HCT116 (cell line): ENCODE measurements at places on chromosomes 6 and 20. TPM values are rescaled to one million over a fixed set of nuclear protein-coding genes. Genes with fewer than 3 reads are reported as not detected.

GRM1 gene
- total RNA-seq = not detected

- H3K36me3 ChIP-seq = no peaks in the 10 kb centered on the region
- peaks cover 23% of the 10 kb centered on the region; the same call in 1 of the 2 replicates for H3K27me3 ChIP-seq
- no peak overlapping the region for H3K27ac ChIP-seq
- H3K4me3 ChIP-seq = no peak overlapping the region
These were observed 31.5 kb upstream of the SRSF6 start for GRCh38 chr20:43426172-43426571.

DLGAP4 gene
- 40.3 TPM for total RNA-seq

ZNF133 gene
- 9.3 TPM for total RNA-seq

NNAT gene
- not detected for total RNA-seq

- no peak for DNase-seq
- H3K36me3 ChIP-seq = no peaks in the 10 kb centered on the region
- H3K27ac ChIP-seq = no peak overlapping the region
- H3K27me3 ChIP-seq = peaks cover 67% of the 10 kb centered on the region
These were observed 101.7 kb downstream of the BMP5 start for GRCh38 chr6:55773620-55774216.

GRCh38 chr6:27806981-27807440 lies 105.2 kb downstream of the OR2B2 start:
- H3K27me3 ChIP-seq = no peaks in the 10 kb centered on the region
- peak overlapping the region; percentile 88 for H3K27ac ChIP-seq
- H3K4me1 ChIP-seq = peaks cover 16% of the 10 kb centered on the region
- no peaks in the 10 kb centered on the region for H3K36me3 ChIP-seq

- no peaks in the 10 kb centered on the region for H3K36me3 ChIP-seq
- no peak for DNase-seq
These were observed 22.5 kb upstream of the NHSL1 start for GRCh38 chr6:138521790-138522189.

GRCh38 chr6:90714319-90714718 lies 127.4 kb upstream of the MAP3K7 start:
- no peaks in the 10 kb centered on the region for H3K4me1 ChIP-seq
- H3K27ac ChIP-seq = no peak overlapping the region
- H3K27me3 ChIP-seq = peaks cover 65% of the 10 kb centered on the region
- H3K36me3 ChIP-seq = no peaks in the 10 kb centered on the region

GRCh38 chr6:139533573-139534471 lies 159.4 kb upstream of the CITED2 start:
- peak overlapping the region; percentile 34 for H3K27ac ChIP-seq
- no peaks in the 10 kb centered on the region for H3K36me3 ChIP-seq
- peak; percentile 55 for DNase-seq
- H3K4me3 ChIP-seq = peak overlapping the region; percentile 34

DNA sequence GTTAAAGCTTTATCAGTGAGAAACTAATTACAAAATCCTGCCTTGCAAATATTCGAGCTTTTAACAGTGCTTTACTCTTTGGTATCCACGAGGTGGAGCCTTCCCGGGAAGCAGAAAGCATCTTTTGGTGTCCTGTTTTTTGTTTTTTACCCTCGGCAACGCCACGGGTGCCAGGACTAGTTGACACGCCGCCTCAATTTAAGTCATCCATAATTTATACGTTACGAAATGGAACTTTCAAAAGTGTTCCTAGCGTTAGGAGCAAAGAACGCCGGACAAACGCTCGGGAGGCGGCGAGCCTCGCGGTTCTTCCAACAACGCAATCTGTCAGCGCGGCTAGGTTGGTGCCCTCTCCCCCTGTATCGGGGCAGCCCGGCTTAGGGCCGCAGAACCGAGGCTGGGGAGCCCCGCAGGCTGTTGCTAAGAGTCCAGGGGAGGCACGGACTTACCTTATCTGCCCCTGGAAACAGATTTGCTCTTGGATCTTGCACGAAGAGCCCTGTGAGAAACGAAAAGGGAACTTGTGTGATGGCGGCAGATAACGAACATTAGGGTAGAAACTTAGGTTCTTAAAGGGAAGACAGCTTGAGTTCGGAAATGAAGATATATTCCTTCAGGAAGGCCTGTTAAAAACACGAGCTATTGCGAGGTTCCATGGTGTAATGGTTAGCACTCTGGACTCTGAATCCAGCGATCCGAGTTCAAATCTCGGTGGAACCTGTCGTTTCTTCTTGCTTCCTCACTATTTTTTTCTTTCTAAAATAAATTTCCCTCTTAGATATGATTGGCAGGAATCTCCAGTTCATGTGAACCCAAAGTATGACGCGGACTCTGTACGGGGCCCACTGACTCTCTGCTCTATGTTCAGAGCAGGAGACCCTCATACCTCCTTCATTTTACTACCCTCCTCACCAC lies 46.2 kb upstream of the ZNF184 start:
- H3K36me3 ChIP-seq = no peaks in the 10 kb centered on the region
- no peaks in the 10 kb centered on the region for H3K27me3 ChIP-seq
- peak; percentile 92 for DNase-seq
- H3K4me3 ChIP-seq = peak overlapping the region; percentile 60
- H3K4me1 ChIP-seq = no peaks in the 10 kb centered on the region

GRCh38 chr20:44720997-44721784 lies 6.0 kb downstream of the CCN5 start:
- peak; percentile 37 for DNase-seq
- peak overlapping the region; percentile 39 for H3K27ac ChIP-seq
- no peaks in the 10 kb centered on the region for H3K36me3 ChIP-seq
- peaks cover 30% of the 10 kb centered on the region for H3K4me1 ChIP-seq

SERINC1 gene
- 45.2 TPM for total RNA-seq

DNA sequence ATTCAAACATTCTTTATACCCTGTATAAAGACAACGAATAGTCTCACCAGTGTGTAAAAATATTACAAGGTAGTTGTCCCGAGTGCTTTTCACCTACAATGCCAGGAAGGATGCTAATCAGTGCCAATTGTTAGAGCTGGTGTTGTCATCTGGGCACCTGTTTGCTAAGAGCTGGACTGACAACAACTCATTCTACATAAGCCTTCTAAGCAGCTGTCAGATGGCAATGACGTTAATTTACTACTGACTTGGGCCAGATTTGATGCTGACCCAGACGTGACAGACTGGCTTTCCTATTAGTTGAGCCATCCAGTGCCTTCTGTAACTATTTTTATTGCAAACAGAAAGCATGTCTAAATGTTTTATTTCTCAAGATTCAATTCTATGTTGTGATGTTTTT lies 355.2 kb downstream of the ADGRB3 start:
- DNase-seq = no peak
- no peaks in the 10 kb centered on the region for H3K36me3 ChIP-seq
- H3K27me3 ChIP-seq = no peaks in the 10 kb centered on the region
- H3K4me1 ChIP-seq = no peaks in the 10 kb centered on the region

- DNase-seq = no peak
- H3K27ac ChIP-seq = no peak overlapping the region
- no peak overlapping the region for H3K4me3 ChIP-seq
- no peaks in the 10 kb centered on the region for H3K4me1 ChIP-seq
These were observed 808.4 kb upstream of the EPHA7 start for GRCh38 chr6:94227741-94228140.
